ENCODE measurements at places on chromosomes 6 and 20.

DNA sequence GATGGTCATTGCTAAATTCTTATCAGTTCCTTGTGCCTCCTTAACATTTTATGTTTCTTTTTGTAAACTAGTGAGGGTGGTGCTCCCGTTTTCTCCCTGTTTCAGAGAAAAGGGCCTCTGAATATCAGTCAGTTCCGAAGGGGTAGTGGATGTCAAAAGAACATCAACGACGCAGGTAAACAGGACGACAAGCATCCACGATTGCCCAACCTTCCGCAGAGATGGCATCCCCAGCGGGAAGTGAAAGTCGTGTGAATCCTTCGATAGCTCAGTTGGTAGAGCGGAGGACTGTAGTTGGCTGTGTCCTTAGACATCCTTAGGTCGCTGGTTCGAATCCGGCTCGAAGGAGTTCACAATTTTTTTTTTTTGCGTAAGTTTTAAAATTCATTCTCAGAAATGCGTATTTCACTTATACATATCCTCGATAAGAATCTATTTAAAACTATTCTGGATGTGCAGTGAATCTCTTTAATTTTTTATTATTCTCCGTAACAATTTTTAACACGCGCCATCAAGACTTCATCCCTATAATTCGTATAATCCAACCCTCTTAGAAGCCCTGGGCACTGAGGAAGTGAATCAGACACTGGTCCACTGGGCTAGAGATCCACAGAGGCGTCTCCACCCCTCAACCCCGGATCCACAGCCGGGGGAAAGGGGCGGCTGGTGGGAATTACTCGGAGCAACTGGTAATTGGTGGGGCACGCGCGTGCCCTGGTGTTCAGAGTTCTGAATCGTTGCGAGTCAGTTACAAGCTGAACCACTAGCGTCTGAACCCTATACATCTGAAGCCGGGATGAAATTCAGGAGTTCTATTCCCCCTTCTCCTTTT lies 27.9 kb upstream of the ABT1 start:
- DNase-seq: peak; percentile 98

GRCh38 chr6:41040940-41041536 lies 1.2 kb upstream of the TSPO2 start:
- no peak for DNase-seq

GRCh38 chr6:26172608-26172968 lies 85.4 kb downstream of the HFE start:
- peak; percentile 11 for DNase-seq

DNA sequence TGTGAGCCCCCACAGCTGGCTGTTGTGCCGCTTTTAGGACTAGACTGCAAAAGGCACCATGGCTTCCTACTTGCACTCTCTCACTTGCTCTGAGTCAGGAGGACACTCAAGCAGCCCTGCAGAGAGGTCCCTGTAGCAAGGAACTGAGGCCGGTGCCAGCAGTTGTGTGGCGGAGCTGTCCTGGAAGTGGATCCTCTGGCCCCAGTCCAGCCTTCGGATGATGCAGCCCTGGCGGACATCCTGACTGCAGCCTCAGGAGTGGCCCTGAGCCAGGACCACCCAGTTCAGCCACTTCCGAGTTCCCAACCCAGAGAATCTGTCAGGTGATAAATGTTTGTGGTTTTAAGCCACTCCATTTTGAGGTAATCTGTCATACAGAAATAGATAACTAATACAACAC lies 17.5 kb downstream of the CTCFL start:
- no peak for DNase-seq

Data from effector CD4-positive, alpha-beta T cell (primary cell).